ENCODE measurements at places on chromosomes 16 and 17. TPM values are rescaled to one million over a fixed set of nuclear protein-coding genes. Genes with fewer than 3 reads are reported as not detected.

DNA sequence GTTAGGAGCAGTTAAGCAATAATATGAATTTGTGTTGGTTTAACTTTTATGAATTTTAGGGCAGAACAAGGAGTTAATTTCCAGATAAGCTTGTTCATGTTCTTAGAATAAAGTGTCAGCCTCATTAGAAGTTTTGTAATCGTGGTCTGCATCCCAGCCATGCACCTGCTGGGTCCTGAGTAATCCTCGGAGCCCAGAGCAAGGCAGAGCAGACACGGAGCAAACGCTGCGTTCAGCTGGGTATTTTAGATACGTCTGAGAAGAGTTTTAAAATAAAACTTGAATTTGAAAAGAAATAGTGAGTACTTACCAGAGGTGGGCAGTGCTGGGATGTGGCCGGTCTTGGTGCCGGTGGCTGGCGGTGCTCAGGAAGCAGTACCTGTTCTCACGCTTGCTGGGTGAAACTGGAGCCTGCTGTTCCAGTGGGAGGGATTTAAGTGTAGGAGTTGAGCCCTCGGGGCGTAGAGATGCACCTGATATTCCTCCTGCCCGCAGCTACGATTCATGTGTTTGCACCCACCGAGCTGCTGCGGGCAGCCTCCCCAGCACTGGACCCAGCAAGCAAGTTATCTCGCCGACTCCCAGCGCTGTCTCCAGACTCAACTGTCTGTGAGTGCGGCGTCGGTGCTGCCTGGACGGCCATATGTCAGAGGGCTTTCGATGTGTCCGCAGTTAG, at the start of gene ZNF750:
TSS of gene ZNF750 (minus strand) at position 406 of the 676 bp plus-strand sequence. CDS start 7,568 bp downstream, outside the sequence.
- DNase-seq: peak; percentile 31

GRCh38 chr17:7293159-7293558, 1.3 kb downstream of the YBX2 start:
- no peak for DNase-seq

- peak; percentile 83 for DNase-seq
Measured at GRCh38 chr17:41666708-41667279, 21.9 kb upstream of the EIF1 start.

DNA sequence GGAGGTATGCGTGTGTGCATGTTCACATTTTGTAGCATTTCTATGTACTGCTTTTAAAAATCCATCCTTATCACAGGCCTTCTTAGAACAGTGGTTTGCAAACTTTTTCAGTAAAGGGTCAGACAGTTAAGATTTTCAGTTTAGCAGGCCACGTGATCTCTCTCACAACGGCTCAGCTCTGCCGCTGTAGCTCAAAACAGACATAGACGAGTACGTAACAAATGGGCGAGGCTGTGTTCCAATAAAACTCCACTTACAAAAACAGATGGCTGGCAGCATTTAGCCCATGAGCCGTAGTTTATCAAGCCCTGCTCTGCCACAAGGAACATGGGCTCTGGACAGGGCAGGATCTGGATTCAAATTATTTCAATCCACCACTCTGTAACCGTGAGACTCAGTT, 141.8 kb downstream of the XYLT1 start:
- peak; percentile 98 for DNase-seq

DNA sequence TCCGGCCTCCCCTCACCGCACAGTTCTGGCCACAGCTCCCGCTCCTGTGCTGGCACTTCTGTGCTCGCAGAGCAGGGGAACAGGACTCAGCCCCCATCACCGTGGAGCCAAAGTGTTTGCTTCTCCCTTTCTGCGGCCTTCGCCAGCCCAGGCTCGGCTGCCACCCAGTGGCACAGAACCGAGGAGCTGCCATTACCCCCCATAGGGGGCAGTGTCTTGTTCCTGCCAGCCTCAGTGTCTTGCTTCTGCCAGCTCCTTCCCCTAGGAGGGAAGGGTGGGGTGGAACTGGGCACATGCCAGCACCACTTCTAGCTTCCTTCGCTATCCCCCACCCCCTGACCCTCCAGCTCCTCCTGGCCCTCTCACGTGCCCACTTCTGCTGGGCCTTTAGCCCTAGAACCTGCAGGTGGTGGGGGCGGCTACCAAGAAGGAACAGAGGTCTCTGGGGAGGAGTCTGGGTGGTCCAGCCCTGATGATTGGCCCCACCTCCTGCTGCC, 645 bp upstream of the ELMO3 start:
- DNase-seq: no peak

DNA sequence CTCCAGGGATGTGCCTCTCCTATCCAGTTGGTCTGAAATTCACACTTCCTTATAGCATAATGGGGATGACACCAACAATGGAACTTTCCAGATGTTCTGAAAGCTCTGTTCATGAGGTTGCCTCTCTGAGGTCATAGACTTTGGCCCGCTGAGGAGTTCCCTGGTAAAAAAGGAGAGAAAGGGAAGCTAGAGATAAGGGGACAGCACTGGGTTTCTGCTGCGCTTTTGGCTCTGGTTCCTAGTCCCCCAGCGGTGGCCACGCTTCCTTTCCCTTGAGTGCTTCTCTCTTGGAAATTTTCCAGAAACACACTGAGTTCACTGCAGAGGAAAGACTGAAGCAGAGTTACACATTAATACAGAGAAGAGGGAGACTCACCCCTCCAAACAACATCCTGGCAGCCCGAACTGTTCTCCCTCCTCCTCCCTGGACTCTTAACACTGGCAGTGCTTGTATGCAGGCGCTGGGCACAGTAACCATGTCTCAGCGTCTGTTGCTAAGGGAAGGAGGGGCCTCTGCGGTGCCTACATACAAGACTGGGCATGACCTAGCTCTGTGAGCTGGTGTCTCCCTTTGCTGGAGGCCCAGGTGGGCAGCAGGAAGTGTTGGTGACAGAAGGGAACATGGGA, at the start of gene DNAH3:
TSS of gene DNAH3 (minus strand) at position 472 of the 627 bp plus-strand sequence. CDS start 527 bp downstream, outside the sequence.
- peak; percentile 26 for DNase-seq

- DNase-seq: no peak
Measured at GRCh38 chr17:13503526-13503925, 98.2 kb downstream of the HS3ST3A1 start.

DNA sequence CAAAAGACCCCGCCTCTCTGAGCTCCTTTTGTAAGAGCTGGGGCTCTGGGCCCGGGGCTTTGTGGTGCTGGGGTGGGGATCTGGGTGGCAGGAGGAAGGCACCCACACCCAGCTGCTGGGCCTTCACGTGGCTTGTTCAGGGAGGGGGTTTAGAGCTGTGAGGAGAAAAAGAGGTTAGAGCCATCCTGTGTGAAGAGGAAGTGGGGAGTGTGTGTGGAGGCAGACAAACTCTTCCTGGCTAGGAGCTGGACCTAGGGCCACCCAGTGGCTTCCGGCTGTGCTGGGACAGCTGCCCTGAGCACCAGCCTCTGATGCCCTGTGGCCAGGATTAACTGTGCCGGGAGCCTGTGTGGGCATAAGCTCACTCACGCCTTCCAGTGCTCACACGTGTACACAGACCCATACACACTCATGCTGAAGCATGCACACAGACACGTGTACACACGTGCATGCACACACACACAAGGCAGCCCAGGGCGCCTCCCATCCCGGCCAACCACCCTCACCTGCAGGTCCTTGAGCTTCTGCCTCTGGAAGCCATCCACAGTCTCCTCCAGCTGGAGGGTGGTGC, 7.4 kb downstream of the CIBAR2 start:
- no peak for DNase-seq

- DNase-seq: peak; percentile 94
Measured at GRCh38 chr17:69047368-69048263, 13.1 kb downstream of the ABCA9 start.

DNA sequence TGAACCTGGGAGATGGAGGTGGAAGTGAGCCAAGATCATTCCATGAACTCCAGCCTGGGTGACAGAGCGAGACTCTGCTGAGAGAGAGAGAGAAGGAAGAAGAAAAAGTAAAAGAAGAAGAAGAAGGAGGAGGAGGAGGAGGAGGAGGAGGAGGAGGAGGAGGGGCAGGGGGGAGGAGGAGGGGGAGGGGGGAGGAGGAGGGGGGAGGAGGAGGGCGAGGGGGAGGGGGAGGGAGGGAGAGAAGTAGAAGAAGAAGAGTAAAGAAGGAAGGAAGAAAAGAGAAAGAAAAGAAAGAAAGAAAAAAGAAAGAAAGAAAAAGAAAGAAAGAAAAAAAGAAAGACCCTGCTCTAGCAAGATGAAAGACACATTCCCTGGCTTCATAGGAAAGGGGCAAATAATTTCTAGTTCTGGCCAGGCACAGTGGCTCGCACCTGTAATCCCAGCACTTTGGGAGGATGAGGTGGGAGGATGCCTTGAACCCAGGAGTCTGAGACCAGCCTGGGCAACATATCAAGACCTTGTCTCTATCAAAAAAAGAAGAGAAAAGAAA, 23.6 kb downstream of the SOCS1 start:
- DNase-seq: no peak

DNA sequence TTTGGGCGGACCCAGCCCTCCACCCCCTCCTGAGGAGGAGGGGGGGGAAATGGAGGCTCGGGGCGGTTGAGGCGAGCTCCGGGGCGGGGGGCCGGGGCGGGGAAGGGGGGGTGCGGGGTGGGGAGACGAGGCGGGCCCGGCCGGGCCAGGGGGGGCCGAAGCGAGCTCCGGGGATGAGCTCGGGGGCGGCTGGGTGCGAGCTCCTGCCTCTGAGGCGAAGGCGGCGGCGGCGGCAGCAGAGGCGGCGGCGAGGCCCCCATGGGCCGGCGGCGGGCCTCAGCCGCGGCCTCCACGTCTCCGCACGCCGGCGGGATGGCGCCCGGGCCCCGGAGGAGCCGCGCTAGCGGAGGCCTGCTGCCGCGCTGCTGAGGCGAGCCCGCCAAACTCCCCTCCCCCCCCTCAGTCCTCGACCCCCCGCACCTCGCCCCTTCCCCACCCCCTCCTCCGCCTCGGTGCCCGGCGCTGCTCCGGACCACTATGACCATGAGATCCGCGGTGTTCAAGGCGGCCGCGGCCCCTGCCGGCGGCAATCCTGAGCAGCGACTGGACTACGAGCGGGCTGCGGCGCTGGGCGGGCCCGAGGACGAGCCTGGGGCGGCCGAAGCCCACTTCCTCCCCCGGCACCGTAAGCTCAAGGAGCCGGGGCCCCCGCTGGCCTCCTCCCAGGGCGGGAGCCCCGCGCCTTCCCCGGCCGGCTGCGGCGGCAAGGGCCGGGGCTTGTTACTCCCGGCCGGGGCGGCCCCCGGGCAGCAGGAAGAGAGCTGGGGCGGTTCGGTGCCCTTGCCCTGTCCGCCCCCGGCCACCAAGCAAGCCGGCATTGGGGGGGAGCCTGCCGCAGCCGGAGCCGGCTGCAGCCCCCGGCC, 596 bp downstream of the MSL1 start:
- no peak for DNase-seq

- no peak for DNase-seq
Measured at GRCh38 chr16:1775846-1776671, 3.1 kb upstream of the MRPS34 start.

DNA sequence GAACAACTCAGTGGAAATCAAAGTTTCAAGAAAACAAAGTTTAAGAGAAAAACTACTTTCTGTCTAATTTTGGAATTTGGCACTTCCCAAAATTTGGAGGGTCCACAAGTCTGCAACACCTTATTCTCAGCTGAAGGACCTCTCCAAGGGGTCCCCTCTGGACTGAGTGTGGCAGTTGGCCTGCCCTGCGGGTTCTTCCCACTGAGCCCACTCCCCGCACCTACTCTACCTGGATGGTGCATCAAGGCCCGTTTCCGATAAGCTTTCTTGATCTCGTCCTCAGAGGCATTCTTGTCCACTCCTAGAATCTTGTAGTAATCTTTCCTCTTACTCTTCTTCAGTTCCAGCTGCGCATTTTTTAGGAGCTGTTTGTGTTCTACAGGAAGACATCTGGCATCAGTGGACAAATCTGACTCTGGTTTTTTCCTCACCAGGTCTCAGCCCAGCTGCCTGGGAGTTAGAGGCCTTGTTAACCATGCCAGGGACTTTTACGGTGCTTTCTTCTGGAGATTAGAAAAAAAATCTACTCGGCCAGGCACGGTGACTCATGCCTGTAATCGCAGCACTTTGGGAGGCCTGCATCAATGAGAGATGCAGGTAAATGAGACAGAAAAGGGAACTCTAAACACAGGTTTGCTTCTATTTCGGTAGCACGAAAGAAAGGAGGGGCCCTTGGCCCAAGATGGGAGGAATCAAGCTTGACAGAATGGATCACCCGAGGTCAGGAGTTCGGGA, 15.6 kb downstream of the CNP start:
- DNase-seq: peak; percentile 48

GRCh38 chr16:1297018-1297696, 12.3 kb upstream of the UBE2I start:
- DNase-seq: no peak

DNA sequence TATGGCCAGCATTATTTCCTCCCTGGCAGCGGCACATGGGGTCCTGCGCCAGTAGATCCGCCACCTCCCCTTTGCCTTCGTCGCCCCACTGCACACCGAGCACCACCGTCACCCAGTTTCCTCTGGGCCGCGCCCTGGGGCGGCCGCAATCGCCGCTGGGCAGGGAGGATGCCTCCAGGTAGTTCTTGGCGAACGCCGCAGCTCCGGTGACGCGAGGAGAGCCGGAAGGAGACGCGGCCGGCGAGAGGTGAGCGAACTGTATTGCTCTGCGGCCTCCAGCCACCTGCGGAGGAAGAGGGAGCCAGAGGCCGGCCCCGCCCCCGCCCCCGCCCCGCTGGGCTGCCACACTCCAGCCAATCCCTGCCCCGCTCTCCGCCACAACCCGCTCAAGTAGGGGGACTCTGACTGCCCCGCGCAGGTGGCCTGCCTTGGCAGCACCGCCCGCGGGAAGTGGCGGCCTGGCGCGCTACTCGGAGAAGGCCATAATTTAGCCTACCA, 11.8 kb upstream of the SLFN13 start:
- DNase-seq: no peak

DNA sequence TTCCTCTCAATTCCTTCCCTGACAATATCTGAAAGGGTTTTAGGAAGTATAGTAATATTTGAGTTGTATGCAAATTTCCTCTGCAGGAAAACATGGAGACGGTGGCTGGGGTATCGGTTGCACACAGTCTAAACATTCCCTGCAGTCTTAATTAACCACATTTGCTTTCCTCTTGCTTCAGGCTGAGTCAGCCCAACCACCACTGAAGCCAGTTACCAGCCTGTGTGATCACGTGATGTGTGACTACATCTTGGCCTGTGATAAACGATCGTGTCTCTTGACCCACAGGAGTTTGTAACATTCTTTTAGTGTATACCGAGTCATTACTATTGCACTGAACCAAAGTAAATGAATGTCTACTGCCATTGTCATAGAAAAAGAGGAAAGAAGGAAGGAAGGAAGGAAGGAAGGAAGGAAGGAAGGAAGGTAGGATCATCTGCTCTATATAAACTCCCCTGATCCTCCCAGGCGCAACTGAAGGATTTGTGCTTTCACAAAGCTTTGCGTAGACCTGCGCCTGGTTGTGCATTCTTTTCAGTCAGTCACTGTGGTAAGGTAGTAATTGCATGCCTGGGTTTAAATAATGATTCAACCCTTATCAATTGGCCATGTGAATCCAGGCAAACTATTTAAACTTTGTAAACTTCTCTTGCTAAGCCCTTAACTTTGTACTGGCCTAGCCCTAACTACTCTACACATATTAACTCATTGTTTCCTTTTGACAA, 280.6 kb upstream of the SALL1 start:
- DNase-seq: peak; percentile 31

Gene PITPNM3
- 4.8 TPM for total RNA-seq

Gene HBM
- total RNA-seq: 257 TPM

Gene KRTAP1-1
- not detected for total RNA-seq

Gene TEKT3
- total RNA-seq: not detected

All from umbilical cord (tissue), 2 donors.